ENCODE measurements at places on chromosomes 7 and 10. TPM values are rescaled to one million over a fixed set of nuclear protein-coding genes. Genes with fewer than 3 reads are reported as not detected.

- H3K27me3 ChIP-seq, result peaks cover 29% of the 10 kb centered on the region
- no peaks in the 10 kb centered on the region for H3K36me3 ChIP-seq
- no peaks in the 10 kb centered on the region for H3K4me1 ChIP-seq
- no peak for DNase-seq
- H3K27ac ChIP-seq, result no peak overlapping the region
Measured at GRCh38 chr10:49618821-49619220, 5.0 kb downstream of the CHAT start.

- no peak overlapping the region for H3K4me3 ChIP-seq
- H3K4me1 ChIP-seq, result no peaks in the 10 kb centered on the region
- H3K27ac ChIP-seq, result no peak overlapping the region
- H3K27me3 ChIP-seq, result no peaks in the 10 kb centered on the region
Measured at GRCh38 chr10:115818012-115818411, 455.0 kb downstream of the GFRA1 start.

GRCh38 chr10:74051736-74052342 is 53.9 kb downstream of the VCL start:
- no peak for DNase-seq
- peaks cover 27% of the 10 kb centered on the region for H3K4me1 ChIP-seq
- no peaks in the 10 kb centered on the region for H3K27me3 ChIP-seq
- no peak overlapping the region for H3K27ac ChIP-seq
- H3K36me3 ChIP-seq, result peaks cover 1% of the 10 kb centered on the region
- no peak overlapping the region for H3K4me3 ChIP-seq

DNA sequence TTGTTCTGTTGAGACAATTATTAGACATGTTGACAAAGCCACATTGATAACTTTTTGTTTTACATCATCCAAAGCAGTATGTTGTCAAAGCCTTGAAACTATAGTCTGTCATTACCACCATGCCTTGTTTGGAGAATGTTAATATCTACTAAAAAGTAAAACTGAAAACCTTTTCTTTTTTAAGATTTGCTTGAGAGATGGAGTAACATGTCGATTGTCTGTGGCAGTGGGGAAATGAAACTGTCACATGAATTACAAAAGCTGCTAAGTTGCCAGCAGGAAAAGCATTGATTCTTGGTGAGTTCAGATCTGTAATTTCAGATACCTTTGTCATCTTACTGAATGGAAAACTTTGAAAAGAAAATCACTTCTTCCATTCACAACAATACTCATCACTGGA is 69.1 kb downstream of the TFPI2 start:
- H3K27me3 ChIP-seq, result peaks cover 2% of the 10 kb centered on the region
- H3K4me3 ChIP-seq, result no peak overlapping the region
- H3K36me3 ChIP-seq, result no peaks in the 10 kb centered on the region

The OR2A42 gene
- total RNA-seq, result not detected

The TFEC gene
- total RNA-seq, result not detected

GRCh38 chr7:158473221-158473620 is 114.4 kb downstream of the PTPRN2 start:
- no peaks in the 10 kb centered on the region for H3K27me3 ChIP-seq
- no peak for DNase-seq
- no peaks in the 10 kb centered on the region for H3K36me3 ChIP-seq
- no peaks in the 10 kb centered on the region for H3K4me1 ChIP-seq
- no peak overlapping the region for H3K27ac ChIP-seq
- H3K4me3 ChIP-seq, result no peak overlapping the region

The MYL10 gene
- not detected for total RNA-seq

- no peak for DNase-seq
- peaks cover 28% of the 10 kb centered on the region for H3K4me1 ChIP-seq
- H3K36me3 ChIP-seq, result peaks cover 5% of the 10 kb centered on the region
- H3K4me3 ChIP-seq, result no peak overlapping the region
- H3K27me3 ChIP-seq, result no peaks in the 10 kb centered on the region
Measured at GRCh38 chr10:117350909-117351308, 24.3 kb downstream of the PDZD8 start.

DNA sequence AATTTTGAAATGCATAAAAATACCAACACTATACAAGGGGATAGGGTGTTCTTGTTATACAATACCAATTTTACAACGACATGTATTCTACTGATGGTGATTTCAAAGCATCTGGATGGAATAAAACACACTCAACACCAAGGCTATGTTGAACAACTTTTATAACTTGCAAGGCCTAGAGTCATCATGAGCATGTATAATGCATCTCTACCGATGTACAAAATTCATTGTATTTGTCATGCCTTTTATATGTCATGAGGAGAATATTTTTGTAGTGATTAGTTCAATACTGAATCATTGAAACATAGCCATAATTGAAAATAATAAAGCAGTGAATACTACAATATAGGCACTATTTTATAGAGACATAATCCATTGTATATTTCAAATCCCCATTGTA is 160.2 kb downstream of the ETV1 start:
- H3K27ac ChIP-seq, result no peak overlapping the region
- DNase-seq, result no peak
- no peaks in the 10 kb centered on the region for H3K4me1 ChIP-seq
- no peaks in the 10 kb centered on the region for H3K27me3 ChIP-seq

- no peak overlapping the region for H3K27ac ChIP-seq
- H3K36me3 ChIP-seq, result no peaks in the 10 kb centered on the region
- DNase-seq, result no peak
- H3K27me3 ChIP-seq, result no peaks in the 10 kb centered on the region
- no peak overlapping the region for H3K4me3 ChIP-seq
- no peaks in the 10 kb centered on the region for H3K4me1 ChIP-seq
Measured at GRCh38 chr10:116041948-116042347, 231.1 kb downstream of the GFRA1 start.

The CLIP2 gene
- 1.2 TPM for total RNA-seq

DNA sequence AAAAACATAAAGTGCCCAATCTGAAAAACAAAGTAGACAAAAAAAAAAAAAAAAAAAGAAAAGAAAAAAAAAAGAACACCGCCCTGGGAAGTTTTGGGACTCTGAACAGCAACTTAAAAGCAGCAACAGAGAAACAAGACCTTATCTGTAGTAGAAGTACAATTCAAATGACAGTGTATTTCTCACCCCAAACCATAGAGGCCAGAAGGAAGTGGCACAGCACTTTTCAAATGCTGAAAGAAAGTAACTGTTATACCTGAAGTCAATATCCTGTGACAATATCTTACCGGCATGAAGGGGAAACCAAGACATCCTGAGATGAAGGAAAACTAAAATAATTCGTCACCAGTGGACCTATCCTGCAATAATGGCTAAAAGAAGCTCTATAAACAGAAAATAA is 112.1 kb downstream of the DNAJC1 start:
- H3K27ac ChIP-seq, result peak overlapping the region; percentile 1
- H3K4me1 ChIP-seq, result peaks cover 28% of the 10 kb centered on the region
- peaks cover 35% of the 10 kb centered on the region for H3K36me3 ChIP-seq
- no peaks in the 10 kb centered on the region for H3K27me3 ChIP-seq
- DNase-seq, result peak; percentile 62

The POU6F2 gene
- 0.17 TPM for total RNA-seq

The SCART1 gene
- 0.76 TPM for total RNA-seq

DNA sequence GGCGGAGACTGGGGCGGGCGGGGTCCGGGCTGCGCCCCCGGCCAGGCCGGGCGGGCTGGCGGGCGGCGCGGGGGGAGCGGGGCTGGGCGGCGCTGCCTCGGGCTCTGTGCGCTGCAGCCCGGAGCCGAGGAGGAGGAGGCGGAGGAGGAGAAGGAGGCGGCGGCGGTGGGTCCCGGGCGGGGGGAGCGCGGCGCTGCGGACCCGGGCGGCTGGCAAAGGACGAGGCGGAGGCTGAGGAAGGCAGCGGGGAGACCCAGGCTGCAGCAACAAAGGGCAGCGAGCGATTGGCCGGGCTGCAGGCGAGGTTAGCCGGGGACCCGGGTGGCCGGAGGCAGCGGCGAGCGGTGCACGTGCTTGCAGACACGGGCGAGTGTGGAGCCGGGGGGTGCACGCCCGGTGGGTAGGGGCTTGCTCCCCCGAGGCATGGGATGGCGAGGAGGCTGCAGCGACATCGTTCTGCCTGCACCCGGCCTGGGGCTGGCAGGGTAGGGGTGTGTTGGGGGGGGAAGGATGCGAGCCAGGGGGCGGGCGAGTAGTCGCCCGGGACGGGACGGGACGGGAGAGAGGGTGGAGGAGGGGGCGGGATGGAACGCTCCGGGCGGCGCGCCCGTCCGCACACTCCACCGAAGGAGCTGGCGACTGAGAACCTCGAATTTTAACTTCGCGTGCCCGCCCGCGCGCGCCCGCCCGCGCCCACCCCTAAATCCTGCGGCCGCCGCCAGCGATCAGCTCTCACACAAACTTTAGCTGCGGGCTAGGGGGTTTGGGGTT is 844 bp upstream of the KAT6B start:
- peak overlapping the region; percentile 94 for H3K27ac ChIP-seq
- H3K36me3 ChIP-seq, result peaks cover 8% of the 10 kb centered on the region
- H3K27me3 ChIP-seq, result no peaks in the 10 kb centered on the region

DNA sequence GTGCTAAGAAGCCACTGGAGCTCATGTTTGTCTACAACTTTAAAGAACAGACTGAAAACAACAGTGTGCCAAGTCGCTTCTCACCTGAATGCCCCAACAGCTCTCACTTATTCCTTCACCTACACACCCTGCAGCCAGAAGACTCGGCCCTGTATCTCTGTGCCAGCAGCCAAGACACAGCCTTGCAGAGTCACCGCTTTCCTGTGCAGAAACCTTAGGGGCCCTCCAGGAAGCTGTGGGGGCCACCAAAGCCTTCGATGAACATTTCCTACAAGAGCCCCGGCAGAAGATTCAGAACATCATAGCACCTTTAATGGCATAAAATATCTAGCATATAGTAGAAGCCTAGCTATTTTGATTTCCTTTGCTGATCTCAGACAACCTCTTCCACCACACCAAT is 88.0 kb upstream of the PRSS58 start:
- no peak overlapping the region for H3K27ac ChIP-seq
- H3K4me3 ChIP-seq, result no peak overlapping the region
- H3K36me3 ChIP-seq, result no peaks in the 10 kb centered on the region
- no peak for DNase-seq

The IRF5 gene
- 16.2 TPM for total RNA-seq

The FAM13C gene
- total RNA-seq, result not detected

The GNAT3 gene
- total RNA-seq, result not detected

The DNAJC12 gene
- 23.8 TPM for total RNA-seq

GRCh38 chr7:50308532-50309385 is 4.2 kb downstream of the IKZF1 start:
- peaks cover 33% of the 10 kb centered on the region for H3K4me1 ChIP-seq
- H3K4me3 ChIP-seq, result peak overlapping the region; percentile 95
- no peaks in the 10 kb centered on the region for H3K27me3 ChIP-seq
- peak; percentile 80 for DNase-seq

DNA sequence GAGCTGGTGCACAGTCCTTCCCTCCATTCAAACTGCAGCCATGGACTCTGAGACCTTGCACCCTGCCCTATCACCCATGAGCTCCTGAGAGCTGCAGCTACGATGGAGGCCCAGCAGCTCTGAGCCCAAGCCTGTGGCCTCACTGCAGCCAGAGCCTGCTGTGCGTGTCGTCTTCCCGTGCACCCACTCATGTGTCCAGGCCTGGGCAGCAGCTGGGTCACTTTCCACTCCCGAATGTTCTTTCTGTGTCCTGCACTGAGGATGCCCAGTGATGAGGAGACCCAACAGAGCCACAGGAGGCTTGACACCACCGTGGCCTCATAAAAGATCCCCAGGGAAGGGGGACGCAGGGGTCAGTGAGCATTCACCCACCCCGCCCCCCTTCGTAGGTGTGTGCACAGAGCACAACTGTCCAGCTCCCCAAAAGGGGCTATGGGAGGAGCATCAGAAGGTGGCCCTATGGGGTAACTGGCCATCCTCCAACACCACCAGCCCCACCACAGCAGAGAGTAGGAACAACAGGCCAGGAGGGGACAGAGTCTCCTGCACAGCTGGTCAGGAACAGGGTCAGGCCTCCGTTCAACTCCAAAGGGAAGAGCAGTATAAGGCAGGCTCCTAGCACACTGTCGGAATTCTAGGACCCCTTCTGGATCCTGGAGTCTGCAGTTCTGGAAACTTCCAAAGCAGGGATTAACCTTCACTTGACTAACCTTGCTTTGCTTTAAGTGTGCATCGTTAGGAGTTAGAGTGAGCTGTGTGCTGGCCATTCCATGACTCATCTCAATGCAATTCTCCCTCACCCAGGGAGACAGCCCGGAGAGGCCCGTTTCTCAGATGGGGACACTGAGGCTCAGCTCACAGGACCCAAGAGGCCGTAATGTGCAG is 52.6 kb downstream of the RASGEF1A start:
- H3K27ac ChIP-seq, result no peak overlapping the region
- no peaks in the 10 kb centered on the region for H3K36me3 ChIP-seq
- DNase-seq, result no peak
- H3K4me1 ChIP-seq, result no peaks in the 10 kb centered on the region
- no peaks in the 10 kb centered on the region for H3K27me3 ChIP-seq
- H3K4me3 ChIP-seq, result no peak overlapping the region

DNA sequence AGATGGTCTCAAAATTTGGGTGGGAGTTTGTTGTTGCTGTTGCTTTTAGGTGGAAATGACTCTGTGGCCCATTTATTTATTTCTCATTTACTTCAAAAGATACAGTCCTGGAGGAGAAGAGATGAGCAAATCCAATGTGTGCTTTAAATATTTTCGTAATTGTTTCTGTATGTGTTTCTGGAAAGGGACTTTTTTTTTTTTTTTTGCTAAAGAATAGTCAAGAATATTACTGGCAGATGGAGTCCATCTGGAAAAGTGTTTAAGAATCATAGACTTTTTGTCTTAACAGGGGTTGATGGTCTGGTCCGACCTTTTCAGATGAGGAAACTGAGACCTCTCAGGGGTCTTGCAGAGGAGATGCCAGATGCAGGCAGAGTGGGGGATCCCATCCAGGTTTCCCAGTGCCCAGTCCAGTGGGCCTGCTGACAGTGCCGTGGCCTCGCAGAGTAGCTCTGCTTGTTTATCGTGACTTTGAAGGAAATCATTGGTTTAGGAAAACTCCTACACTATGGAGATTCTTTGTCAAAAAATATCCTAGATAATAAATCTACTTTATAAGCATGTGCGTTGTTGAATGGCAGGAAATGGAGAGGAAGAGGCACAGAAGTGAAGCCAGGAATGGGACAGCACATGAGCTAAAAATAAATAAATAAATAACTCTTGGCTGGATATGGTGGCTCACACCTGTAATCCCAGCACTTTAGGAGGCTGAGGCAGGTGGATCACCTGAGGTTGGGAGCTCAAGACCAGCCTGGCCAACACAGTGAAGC is 164.3 kb upstream of the SVIL start:
- no peaks in the 10 kb centered on the region for H3K27me3 ChIP-seq
- H3K4me1 ChIP-seq, result peaks cover 4% of the 10 kb centered on the region
- no peak overlapping the region for H3K27ac ChIP-seq

The SLC18A3 gene
- total RNA-seq, result not detected

The PLEKHS1 gene
- not detected for total RNA-seq

DNA sequence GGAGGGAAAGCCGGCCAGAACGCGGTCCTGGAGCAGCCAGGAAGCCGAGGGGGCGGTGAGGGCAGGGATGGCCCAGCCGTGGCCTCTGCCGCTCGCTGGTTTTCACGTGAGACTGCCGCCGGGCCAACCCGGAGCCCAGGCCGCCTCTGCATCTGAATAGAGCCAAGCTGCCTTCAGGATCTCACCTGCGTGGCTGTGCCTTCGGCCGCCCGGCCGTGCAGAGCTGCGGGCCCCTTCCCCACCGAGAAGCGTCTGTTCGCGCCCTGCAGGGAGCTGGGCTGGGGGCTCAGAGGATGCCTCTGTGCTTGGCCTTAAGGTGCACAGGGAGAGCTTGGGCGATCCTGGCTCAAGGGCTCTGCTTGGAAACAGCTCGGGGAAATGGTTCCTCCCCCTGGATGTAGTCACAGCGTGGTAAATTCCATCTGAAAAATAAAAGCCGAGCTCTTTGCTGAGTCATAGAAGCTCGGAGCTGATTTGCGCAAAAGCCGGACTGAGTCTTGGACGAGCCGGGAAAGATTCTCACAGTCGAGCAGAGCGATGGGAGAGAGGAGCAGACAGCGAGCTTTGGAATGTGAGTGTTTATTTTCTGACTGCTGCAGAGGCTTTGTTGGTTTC is at the start of gene JAKMIP3:
Gene JAKMIP3, plus strand, starts transcription at position 456 of the 615 bp plus-strand sequence. CDS start 38,863 bp downstream, outside the sequence.
- no peak for DNase-seq
- peaks cover 8% of the 10 kb centered on the region for H3K27me3 ChIP-seq
- peaks cover 4% of the 10 kb centered on the region for H3K4me1 ChIP-seq
- H3K36me3 ChIP-seq, result no peaks in the 10 kb centered on the region
- H3K4me3 ChIP-seq, result peak within 1 kb of the TSS; percentile 74
